ENCODE measurements at places on chromosomes 11 and 22. TPM values are rescaled to one million over a fixed set of nuclear protein-coding genes. Genes with fewer than 3 reads are reported as not detected.

DNA sequence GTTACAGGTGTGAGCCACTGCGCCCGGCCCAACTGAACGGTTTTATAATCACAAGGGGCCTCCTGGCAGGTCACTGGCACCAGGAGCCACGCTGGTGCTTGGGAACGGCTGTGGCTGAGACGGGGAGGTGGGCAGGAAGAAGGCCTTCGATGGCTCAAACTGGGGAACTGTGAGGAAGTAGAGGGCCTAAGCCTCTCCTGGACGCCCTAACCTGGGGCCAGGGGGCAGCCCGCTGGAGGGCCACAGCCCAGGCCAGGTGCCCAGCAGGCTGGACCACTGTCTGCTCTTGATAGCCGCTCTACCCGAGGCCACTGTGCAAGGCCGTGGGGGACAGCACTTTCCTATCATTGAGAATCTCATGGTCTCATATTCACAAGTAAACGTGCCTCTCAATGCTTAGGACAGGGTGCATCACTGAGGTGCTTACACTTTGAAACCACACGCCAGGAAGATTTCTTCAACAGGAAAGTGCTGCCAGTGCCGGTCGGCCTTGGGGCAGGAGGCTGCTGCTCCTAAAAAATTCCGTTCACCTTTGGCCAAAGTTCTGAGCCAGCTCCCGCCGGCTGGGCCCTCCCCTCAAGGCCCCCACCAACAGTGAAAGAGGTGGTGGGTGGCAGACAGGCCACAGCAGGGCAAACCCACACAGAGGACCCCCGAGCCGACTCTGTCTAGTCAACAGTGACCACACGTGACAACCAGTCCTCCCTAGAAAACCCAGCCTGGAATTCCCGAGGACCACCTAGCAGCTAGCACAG is 7.2 kb downstream of the GATD1 start:
- H3K27me3 ChIP-seq, result no peaks in the 10 kb centered on the region
- H3K4me3 ChIP-seq, result no peak overlapping the region
- H3K27ac ChIP-seq, result no peak overlapping the region
- H3K4me1 ChIP-seq, result no peaks in the 10 kb centered on the region
- DNase-seq, result no peak

C11orf87 gene
- total RNA-seq, result not detected

DNA sequence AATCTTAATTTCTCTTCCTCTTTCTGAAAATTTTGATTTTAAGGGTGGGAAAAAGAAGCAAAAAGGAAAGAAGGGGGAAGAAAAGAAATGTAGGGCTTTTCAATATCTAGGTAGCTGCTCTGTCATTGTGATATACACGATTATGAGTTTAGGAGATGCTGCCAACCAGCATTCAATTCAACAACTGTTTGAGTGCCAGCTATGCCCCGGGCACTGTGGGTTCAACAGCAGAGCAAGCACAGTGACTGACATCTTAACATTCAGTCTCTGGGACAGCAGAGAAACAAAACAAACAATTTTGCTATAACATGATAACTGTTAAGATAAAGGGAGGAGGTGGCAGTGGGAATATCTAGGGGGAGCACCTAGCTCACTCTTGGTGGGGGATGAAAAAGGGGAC is 91.6 kb downstream of the DBX1 start:
- DNase-seq, result no peak
- H3K4me1 ChIP-seq, result peaks cover 1% of the 10 kb centered on the region
- H3K27ac ChIP-seq, result no peak overlapping the region
- no peak overlapping the region for H3K4me3 ChIP-seq
- peaks cover 4% of the 10 kb centered on the region for H3K36me3 ChIP-seq

SMIM35 gene
- not detected for total RNA-seq

PGA4 gene
- total RNA-seq, result 1.3 TPM

Measured in aorta (tissue), 5 donors.